ENCODE measurements at places on chromosomes 11 and 22. TPM values are rescaled to one million over a fixed set of nuclear protein-coding genes. Genes with fewer than 3 reads are reported as not detected.

The LAYN gene
- total RNA-seq, result 1.8 TPM

The MN1 gene
- 0.32 TPM for total RNA-seq

The PRR33 gene
- not detected for total RNA-seq

The AMBRA1 gene
- 16.9 TPM for total RNA-seq

The TMEM86A gene
- total RNA-seq, result 1.5 TPM

The SAA1 gene
- not detected for total RNA-seq

Measured in epithelial cell of umbilical artery (primary cell).